T-helper 17 cell (primary cell): ENCODE measurements at places on chromosomes 12 and 14.

- DNase-seq = no peak
Measured at GRCh38 chr12:60577607-60578006, 981.8 kb downstream of the SLC16A7 start.

GRCh38 chr12:123494124-123494851 is 36.3 kb downstream of the SNRNP35 start:
- DNase-seq = no peak

DNA sequence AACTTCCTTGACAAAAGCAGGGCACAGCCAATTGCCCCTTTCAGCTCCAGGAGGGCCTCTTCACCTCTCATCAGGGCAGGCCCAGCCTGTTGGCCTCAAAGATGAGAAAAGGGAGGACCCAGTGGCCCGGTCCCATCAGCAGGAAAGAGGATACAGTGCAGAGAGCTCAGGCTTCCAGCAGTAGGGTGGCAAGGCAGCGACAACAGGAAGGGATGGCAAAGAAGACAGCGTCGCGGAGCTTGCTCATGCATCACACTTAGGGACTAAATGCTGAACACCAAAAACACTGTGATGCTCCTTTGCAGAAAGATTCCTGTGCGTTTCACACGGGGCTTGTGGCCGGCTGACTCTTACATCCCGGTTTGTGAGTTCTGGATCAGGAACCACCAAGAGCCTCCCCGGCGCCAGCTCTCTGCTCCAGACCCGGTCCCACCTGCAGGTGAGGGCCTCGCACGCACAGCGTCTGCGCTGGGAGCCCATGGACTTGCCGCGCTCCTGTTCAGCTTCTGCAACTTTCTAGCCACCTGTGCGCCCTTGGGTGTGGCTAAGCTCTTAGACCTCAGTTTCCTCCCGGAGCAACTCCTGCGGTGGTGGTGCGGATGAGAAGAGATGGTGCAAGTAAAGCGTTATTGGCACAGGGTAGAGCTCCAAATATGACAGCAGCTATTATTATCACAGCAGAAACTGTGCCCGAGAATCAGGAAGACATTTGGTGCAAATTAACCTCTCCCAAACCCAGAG is 15.3 kb upstream of the BCL7A start:
- DNase-seq = no peak

GRCh38 chr14:39641224-39641623 is 209.0 kb upstream of the FBXO33 start:
- DNase-seq = no peak

GRCh38 chr12:74689071-74689655 is 151.5 kb downstream of the ATXN7L3B start:
- no peak for DNase-seq

GRCh38 chr14:89787525-89787924 is 167.0 kb downstream of the EFCAB11 start:
- DNase-seq = no peak

DNA sequence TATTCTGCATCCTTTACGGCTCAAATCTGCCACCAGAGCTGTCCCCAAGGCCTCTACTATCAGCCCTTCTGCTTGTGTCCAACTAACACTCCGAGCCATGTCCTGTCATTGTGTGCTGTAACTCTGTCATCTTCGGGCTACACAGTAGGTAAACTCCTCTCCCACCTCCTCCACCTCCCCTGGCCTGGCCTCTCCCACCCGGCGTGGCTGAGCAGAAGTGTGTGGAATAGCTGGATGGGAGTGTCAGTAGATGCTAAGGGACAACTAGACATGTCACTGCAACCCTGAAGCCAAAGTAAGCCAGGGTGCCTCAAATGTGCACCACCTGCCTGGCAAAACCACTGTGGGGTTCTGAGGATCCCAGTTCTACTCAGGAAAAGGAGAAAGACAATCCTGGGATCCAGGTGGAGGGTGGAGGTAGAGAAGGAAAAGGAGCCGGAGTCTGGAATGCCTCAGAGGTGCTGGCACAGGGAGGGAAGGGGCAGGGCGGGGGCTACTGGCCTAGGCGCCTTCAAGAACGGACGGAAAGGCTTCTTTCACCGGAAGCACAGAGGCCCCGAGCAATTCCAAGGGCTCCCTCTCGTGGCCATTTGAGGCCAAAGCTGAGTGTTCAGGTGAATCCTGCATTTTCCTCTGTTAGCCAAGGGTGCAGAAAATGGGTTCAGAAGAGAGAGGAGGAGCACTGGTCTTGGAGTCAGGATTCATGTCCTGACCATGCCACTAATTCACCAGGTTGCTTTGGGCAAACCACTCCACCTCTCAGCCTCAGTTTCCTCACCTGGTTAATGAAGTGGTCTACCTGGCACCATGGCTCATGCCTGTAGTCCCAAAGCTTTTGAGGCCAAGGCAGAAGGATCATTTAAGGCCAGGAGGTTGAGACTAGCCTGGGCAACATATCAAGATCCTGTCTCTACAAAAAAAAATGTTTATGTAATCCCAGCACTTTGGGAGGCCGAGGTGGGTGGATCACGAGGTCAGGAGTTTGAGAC is 20.5 kb upstream of the FAM181A start:
- peak; percentile 43 for DNase-seq

DNA sequence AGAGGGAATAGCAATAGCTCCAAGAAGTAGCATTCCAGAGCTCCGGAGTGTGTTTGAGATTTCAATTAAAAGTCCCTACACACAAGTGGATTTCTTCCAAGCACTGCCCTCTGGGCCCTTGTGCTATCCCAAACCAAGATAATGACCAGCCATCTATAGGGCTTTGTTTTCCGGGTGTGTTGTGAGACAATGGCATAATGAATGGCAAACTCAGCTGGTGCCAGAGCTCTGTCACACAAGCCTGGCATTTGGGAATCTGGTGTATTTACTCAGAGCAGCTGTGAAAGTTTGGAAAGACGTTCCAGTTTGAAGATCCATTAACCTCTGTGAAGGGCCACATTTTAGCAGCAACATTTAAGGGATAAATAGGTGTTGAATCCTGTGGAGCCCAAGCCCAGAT is 61.2 kb upstream of the TMTC2 start:
- no peak for DNase-seq

DNA sequence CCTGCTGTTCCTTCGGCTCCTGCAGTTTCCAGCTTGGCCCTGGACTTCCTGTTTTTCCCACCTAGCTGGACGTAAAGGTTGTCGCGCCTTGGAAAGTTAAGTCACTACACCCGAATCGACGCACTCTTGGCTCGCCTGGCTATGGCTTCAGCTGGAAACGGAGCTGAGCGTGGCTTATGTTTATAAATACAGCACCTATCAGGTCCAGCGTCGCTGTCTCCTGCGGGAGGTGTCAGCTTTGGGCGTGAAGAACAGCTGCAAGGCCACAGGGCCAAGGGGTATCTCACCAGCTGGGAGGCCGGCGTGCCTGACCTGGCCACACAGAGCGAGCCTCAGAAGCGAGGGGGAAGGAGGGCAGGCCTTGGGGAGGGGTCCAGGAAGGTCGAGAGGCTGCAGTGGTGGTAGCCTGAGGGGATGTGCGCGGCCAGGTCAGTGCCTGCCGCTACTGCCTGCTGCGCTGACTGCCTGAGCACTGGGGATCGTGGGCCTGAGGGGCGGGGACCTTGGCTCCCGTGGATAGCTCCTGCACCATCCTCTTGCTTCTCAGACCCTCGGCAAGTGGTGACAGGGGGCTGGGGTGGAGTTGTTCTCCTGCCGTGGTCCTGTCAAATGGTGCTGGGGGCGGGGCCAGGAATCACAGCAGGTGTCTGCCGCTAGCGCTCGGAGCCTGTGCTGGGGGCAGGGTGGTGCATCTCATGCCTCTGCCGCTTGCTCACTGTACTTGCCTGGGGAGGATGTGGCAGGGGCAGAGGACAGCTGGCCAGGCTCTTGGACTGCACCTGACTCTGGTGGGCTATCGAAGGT is 12.5 kb downstream of the PACS2 start:
- DNase-seq = no peak

DNA sequence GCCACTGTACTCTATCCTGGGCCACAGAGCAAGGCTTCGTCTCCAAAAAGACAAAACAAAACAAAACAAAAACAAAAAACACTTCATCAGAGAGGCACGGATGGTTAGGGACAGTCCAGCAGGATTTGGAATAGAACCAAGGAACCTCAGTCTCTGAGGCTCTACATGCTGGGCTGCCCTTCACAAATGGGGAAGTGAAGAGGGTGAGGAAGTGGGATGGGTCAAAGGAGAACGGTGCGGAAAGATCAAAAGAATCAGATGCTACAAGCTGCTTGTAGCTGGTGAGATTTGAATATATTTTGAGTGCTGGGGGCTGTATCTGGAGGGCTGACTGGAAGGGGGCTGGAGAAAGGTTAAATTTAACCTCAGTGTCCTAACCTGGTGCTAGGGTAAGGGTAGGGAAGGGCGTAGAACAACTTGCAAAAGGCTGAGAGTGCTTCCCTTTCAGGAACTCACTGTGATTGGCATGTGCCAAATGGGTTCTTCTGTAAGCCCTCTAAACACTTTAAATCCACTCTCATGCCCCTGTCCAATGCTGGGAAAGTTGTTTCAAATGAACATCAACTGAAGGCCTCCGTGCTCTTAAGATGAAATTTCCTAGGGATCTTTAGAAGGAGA is 4.6 kb downstream of the FOXJ2 start:
- no peak for DNase-seq

- DNase-seq = no peak
Measured at GRCh38 chr12:12032260-12032791, 38.4 kb upstream of the BCL2L14 start.

DNA sequence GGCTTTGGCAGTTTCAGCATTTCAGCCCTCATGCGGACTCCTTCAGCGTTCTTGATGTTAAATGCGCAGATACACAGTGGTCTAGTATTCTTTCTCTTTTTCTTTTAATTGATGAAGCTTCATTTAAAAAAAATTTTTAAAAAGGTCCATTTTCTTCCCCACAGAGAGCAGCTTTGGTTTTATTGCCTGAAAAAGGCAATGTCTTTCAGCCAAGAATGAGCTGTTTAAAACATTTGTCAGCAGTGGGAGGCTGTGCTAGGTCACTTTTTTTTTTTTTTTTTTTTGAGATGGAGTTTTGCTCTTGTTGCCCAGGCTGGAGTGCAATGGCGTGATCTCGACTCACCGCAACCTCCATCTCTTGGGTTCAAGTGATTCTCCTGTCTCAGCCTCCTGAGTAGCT is 13.5 kb downstream of the KMT5A start:
- no peak for DNase-seq

DNA sequence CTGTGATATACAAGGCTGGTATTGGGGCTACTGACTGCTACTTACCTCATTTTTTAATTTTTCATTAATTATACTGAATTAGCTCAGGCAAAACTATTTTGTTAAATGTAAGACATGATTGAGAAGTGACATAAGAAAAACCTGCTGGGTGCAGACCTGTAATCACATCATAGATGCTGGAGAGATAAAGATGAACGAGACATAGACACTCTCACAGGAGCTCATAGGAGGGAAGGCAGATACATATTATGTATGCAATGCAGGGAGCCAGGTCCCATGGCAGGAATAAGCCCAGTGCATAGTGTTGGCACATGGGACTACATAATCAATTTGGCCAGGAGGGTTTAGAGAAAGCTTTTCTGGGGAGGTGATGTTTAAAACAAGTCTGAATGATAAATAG is 74.9 kb downstream of the PRKCH start:
- DNase-seq = no peak

DNA sequence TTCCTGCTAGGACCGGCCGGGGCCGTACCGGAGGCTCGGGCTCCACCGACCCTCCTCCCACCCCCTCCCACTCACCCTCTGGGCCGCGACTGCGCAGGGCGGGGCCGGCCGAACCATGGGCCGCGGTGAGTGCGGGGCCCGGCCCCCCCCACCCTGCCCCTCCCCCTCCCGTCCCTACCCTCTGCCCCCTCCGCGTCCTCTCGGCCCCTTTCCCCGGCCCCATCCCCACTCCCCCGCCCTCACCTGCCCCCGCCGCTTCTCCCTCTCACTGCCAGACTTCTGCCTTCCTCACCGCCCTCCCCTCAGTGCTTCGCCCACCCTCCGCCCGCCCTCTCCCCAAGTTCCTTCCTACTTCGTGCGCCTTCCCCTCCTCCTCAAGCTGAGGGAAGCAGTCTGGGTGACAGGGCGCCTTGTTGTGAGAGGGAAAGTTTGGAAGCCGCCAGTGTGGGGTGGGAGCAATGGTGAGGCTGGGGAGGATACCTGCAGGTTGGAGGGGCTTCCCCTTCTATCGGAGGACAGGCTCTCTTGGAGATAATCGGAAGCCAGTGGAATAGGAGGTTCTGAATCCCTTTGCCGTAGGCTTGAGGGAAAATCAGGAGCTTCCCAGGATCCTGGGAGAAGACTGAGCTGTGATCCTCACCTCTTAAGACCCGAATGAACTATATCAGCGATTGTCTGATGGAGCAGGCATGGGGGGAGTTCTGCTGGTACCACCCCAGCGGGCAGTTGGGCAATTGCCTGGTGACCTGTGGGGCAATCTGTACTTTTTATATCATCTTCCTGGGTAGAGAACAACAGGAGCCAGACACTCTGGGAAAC is 472 bp downstream of the MBD6 start:
- DNase-seq = no peak

- no peak for DNase-seq
Measured at GRCh38 chr12:74722709-74723108, 185.1 kb downstream of the ATXN7L3B start.

- no peak for DNase-seq
Measured at GRCh38 chr12:93521225-93522080, 51.0 kb upstream of the SOCS2 start.

GRCh38 chr14:94702629-94703028 is 67.3 kb downstream of the GSC start:
- no peak for DNase-seq

DNA sequence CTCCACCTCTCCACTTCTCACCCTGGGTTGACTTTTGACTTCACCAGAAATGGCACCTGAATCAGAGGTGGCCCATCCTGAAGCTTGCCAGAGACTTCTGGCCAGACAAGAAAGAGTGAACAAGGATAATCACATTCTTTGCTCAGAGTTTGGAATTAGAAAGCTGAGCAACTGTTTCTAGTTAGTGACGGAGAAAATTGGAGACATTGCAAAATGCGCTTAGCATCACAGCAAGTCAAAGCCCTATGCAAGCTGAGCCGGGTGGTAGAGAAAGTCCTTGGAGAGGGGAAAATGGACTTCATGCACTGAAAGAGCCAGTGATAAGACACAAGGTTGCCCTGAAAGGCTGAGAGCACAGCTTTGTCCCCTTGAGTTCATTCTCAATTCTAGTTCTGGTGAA is 161.8 kb downstream of the PAH start:
- no peak for DNase-seq

DNA sequence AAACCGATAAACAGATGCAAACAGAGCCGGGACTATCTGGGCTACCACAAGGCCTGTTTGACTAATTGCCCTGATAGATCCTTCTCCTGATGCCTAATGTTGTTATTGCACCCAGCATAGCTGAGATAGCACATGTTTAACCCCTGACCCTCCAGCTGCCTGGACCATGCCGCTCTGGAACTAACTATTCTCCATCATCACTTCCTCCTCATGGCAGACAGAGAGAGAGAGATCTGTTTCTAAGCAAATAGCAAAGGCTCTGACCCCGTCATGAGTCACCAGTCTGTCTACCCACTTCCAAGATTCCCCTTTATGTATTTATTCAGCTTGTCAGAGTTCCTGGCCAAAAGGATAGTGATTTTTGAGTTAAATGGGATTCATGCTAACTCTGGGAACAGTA is 58.2 kb upstream of the FLRT2 start:
- DNase-seq = no peak

DNA sequence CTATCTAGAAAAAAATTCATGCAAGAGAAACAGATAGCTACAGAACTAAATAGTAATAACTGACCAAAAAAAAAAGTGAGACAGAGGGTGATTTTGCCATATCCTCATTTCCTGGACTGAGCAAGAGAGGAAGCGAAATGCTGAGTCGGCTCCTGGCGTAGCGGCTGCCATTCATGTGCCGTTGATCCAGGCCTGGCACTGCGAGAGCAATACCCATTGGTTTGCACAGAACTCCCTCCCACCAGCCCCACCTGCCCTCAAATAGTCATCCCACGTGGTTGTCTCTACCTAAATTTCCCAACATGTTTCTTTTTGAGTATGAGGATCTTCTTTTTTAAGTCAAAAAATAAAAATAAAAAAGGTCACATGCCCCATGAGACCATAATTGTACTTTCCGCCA is 9.4 kb upstream of the WNT5B start:
- no peak for DNase-seq
